Activated CD4-positive, CD25-positive, alpha-beta regulatory T cell treated with anti-CD3 and anti-CD28 coated beads, Interleukin-2, amount 50 U/mL, for 72 hours (primary cell): ENCODE measurements at places on chromosomes 7 and 10.

GRCh38 chr7:1457949-1458682, 1.2 kb downstream of the MICALL2 start:
- DNase-seq: no peak

- no peak for DNase-seq
Measured at GRCh38 chr7:28065308-28065707, 115.3 kb downstream of the JAZF1 start.

GRCh38 chr10:61063901-61064300, 119.9 kb upstream of the RHOBTB1 start:
- DNase-seq: no peak

- DNase-seq: no peak
Measured at GRCh38 chr10:75398200-75398691, 3.3 kb downstream of the ZNF503 start.

DNA sequence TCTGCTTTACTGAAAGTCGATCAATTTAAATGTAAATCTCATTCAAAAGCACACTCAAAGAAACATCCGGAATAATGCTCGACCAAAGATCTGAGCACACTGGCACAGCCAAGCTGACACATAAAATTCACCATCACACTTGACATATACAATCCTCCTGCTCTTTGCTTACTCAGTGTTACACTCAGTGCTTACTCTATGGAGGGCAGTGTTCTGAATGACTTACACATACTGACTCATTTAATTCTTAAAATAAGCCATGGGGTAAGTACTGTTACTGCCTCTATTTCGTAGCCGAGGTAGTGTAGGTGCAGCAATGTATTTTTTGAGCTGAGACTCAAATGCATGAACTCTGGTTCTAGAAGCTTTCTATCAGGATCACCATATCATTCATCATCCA, 421.5 kb upstream of the LRRN3 start:
- DNase-seq: no peak

DNA sequence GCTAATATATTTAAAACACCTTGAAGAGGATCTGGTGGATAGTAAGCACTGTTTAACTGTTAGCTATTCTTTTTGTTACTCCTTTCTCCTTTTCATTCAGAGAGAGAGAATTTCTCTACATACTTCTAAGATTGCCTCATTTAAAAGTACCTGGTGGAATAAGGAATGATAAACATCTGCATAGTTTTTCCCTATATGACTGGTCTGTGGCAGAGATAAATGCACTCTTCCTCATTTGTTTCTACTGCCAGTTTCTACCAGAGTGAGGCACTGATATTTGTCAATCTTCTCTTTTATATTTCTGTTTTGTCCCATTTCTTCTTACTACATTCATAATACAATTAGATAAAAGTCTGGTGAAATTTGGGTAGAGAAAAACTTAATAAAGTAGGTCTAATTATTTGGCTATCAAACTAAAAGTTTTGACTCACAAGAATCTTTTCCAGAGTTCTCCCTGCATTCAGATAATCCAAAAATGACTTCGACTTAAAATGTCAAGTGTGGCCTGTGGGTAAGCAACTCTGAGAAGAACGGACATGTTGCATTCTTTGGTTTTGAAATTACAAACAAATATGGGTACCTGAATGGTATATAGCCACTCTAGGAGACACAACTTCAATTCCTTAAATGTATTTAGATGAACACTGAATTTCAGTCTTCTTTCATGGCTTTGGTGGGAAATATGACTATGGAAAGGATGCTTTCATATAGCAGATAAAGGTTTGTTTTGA, 38.8 kb downstream of the RNLS start:
- DNase-seq: no peak

DNA sequence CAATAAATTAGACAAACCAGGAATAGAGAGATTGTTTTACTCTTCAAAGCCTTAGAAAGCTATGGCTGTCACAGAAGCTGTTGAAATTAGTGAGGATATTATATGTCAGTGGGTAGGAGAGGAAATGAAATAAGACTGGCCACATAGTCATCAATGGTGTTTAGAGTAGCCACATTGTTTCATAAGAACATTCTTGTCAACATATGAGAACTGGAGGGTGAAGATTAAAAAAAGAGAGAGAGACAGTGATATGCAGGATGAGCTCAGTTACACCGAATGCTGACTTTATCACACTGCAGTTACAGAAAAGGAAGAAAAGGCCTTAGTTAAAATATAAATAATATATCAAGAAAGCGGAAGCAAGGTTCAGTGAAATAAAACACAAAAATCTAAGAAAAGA, 412.0 kb downstream of the CNTNAP2 start:
- no peak for DNase-seq

- DNase-seq: no peak
Measured at GRCh38 chr10:103111918-103112877, 80.9 kb downstream of the NT5C2 start.

- no peak for DNase-seq
Measured at GRCh38 chr7:132577206-132578049, 1.2 kb upstream of the PLXNA4 start.

GRCh38 chr7:137591421-137591837, 247.9 kb upstream of the PTN start:
- no peak for DNase-seq

GRCh38 chr7:112056409-112056808, 149.8 kb downstream of the DOCK4 start:
- no peak for DNase-seq

DNA sequence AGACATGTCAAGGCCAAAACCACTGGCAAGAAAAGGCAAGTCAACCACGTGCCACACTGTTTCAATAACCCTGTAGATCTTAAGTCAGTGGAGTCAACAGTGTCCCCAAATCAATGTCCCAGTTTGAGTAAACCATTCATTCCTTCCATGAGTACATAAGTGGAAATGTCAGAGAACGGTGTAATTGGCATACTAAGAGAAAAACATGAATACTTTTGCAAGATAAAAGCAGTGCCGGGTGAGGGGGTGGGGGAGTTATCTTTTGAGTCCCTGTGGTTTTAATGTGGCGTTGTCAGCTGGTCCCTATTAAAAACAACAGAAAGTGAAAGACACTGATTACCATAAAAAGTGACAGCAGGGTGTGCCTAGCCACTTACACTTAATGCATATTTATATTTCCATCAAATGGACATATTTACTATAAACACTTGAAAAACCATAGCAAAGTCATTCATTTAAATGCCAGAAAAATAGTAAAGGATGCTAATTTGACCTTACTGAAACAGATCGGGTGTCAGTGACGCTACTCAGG, 37.8 kb downstream of the RSU1 start:
- peak; percentile 49 for DNase-seq
